ENCODE measurements at places on chromosomes 16 and 17.
A peak's percentile ranks its signal among the peaks of the same experiment; 100 is the strongest.

- no peak for DNase-seq
Observed at GRCh38 chr17:291587-291986, 61.0 kb downstream of the RPH3AL start.

DNA sequence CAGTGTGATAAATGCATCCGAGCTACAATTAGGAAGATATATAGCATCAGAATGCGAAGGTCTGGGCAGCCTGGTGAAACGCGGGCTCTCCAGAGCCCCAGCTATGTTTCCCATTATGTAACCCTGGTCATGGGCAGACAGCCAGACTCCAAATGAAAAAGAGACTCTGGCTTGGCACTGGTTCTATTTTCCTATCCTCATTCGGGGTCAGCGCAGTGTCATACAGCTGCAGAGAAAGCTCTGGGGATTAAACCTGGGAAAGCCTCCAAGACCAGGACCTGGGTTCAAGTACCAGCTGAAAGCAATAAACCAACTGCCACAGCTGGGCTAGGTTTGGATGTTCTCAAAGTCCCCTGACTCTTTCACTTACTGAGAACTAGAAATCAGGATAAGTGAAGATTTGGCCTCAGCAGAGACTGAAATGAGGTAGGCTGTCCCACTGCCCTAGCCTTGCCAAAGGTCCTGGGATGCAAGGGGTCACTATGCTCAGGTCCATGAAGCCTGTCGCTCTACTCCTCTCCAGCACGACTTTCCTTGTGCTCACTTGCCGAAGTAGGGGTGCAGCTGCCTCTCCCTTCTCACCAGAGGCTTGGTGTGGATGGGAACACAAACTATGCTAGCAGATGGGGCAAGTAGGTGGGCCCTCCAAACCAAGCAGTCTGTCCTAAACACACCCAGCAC, 123.8 kb downstream of the SMG6 start:
- DNase-seq = peak; percentile 93

- no peak for DNase-seq
Observed at GRCh38 chr17:28900986-28901726, 1.7 kb downstream of the DHRS13 start.

GRCh38 chr16:52515068-52515671, 31.8 kb downstream of the TOX3 start:
- DNase-seq = peak; percentile 1

GRCh38 chr17:67139784-67140665, 95.7 kb downstream of the CACNG1 start:
- DNase-seq = peak; percentile 55

DNA sequence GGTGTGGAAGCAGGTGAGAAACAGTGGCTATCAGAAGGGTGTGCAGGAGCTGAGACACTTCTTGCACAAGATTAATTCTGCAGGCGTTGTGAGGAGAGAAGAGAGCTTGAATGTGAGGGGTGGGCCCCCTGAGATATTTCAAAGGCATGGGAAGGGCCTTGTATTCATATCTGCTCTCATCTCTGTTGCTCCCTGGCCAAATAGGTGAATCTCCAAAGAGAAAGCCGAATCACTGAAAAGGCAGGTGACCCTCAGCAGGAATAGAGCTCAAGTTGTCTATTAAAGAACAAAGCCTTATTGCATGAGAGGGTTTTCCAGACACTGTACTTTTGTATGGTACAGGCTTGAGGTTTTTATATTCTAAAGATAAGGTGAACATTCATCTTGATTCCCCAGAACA, 373.1 kb downstream of the TMEM114 start:
- no peak for DNase-seq

DNA sequence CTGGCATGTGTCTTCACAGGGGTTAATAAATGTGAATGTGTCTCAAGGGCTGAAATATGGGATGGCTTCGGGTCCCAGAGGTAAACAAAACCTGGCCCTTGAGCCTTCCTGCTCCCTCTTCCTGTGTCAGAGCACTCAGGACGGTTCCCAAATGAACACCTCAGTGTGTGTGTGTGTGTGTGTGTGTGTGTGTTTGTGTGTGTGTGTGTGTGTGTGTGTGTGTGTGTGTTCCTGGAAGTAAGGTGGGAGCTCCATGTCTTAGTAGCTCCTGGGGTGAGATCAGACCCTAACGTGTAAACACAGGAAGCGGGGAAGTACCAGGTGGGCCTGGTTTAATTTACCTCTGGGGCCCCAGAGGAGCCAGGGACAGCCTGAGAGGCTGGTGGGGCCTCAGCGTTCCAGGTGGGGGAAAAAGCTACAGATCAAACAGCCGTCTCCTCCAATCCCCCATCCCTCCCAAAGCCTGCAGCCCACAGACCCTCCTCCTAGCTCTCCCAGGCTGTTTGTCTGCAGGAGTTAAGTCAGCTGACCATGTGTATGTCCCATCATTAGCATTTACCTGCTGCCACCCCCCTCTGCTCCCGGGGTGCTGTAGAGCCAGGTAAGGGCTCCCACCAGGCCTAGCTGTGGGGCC, 6.1 kb downstream of the KIF19 start:
- DNase-seq = no peak

DNA sequence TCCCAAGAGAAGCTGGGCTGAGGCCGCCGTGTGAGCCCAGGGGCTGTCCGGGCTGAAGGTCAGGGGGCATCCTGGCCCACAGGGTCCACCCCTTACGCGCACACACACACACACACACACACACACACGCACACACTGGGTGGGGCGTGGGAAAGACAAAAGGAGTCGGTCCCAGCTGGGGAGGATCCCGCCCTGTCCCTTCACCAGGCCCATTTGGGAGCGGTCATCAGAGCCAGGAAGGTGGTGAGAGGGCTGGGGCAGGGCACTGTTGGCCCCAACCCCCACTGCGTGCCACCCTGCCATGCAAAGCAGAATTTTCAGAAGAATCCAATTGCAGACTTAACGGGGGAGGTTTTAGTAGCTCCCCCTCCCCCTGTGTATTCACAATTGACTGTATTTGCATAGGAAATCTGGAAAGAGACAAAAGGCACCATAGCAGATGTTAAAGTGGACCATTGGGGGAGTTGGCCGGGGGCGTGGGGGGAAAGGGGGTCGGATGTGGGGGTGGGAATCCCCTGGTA, 11.3 kb upstream of the CD300A start:
- no peak for DNase-seq

- DNase-seq = no peak
Observed at GRCh38 chr16:76897816-76898215, 293.2 kb upstream of the MON1B start.

- no peak for DNase-seq
Observed at GRCh38 chr16:85936816-85937215, 37.9 kb downstream of the IRF8 start.

DNA sequence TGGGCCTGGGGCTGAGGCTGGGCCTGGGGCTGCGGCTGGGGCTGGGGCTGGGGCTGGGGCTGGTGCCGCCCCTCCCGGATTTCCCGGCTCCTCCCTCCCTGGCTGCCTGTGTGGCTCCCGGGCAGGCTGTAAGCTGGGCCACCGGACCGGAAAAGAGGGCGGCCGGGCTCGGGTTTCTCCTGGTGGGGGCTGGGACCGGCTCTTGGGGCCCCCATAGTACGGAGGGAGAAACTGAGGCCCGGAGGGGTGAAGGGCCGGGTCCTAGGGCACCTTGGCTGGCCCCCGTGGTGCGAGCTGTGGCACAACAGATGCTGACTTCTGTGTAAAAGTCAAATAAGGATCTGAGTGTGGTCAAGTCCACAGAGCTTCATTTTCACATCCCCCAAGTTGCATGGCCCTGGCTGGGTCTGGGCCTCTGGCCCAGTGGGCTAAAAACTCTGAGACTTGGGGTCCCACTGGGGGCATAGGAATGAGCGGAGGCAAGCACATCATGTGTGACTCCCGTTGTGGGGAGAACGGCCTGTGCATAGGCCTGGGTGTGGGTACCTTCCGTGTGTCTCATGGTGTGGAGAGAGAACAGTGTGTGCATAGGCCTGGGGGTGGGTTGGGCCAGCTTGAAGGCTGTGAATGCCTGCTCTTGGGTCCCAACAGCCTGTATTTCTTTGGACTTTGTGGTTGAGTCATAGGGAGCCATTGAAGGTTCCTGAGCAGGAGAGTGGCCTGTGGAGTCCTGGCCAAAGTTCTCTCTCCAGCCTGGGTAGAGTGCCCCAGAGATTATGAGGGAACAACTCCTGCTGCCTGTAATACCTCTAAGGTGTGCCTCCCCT, 123.9 kb upstream of the CIBAR2 start:
- DNase-seq = no peak

DNA sequence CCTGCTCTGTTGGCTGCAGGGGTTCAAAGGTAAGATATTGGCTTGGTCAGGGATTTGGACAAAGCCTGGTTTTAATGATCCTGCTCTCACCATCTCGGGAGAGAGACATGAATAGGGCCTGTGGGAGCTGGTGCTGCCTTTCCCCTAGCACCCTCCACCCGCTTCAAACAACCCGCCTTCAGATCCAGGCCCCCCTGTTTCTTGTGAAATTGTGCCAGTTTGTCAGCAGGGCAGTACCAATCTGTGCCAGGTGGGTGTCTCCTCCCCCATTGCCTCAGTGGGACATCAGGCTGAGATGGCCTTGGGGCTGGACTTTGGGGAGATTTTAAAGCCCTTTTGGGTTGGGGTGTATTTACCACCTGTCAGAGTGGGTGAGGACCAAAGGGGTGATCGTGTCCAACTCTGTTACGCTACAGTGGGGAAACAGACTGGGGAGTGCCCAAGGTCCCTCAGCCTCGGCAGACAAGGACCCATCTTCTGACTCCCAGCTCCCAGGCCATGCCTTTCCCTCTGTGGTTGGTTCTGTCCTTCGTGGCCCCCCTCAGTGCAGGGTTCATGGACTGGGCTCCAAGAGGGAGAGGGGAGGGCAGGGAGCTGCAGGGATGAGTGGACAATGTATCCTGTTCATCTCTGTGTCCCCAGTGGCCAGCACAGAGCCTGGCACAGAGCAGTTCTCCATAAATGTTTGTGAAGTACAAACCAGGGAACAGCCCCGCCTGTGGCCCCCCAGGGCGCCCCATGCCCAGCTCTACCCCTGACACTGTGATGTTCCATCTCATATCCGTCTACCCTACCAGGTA, 3.3 kb downstream of the ARHGAP23 start:
- no peak for DNase-seq

GRCh38 chr16:13829697-13830299, 90.2 kb upstream of the ERCC4 start:
- no peak for DNase-seq

GRCh38 chr16:20740007-20740883, 1.4 kb downstream of the THUMPD1 start:
- peak; percentile 36 for DNase-seq

DNA sequence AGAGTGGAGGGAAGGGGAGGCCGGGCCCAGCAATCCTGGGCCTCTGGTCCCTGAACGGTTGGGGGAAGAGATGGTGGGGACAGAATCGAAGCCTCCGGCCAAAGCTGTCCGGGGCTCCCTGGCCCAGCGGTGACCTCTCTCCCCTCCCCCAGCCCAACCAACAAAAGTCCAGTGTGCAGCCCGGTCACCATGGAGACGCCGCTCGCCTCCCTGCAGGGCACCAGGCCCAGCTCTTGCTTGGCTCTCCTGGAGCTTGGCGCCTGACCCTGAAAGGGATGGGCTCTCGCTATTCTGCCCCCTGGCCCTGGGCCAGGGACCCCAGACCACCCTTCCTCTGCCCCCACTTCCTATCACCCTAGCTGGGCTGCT, 1.3 kb downstream of the METRN start:
- DNase-seq = peak; percentile 31

- DNase-seq = peak; percentile 78
Observed at GRCh38 chr17:80504686-80505413, 28.4 kb upstream of the NPTX1 start.

GRCh38 chr16:25298165-25298872, 40.7 kb upstream of the ZKSCAN2 start:
- no peak for DNase-seq

DNA sequence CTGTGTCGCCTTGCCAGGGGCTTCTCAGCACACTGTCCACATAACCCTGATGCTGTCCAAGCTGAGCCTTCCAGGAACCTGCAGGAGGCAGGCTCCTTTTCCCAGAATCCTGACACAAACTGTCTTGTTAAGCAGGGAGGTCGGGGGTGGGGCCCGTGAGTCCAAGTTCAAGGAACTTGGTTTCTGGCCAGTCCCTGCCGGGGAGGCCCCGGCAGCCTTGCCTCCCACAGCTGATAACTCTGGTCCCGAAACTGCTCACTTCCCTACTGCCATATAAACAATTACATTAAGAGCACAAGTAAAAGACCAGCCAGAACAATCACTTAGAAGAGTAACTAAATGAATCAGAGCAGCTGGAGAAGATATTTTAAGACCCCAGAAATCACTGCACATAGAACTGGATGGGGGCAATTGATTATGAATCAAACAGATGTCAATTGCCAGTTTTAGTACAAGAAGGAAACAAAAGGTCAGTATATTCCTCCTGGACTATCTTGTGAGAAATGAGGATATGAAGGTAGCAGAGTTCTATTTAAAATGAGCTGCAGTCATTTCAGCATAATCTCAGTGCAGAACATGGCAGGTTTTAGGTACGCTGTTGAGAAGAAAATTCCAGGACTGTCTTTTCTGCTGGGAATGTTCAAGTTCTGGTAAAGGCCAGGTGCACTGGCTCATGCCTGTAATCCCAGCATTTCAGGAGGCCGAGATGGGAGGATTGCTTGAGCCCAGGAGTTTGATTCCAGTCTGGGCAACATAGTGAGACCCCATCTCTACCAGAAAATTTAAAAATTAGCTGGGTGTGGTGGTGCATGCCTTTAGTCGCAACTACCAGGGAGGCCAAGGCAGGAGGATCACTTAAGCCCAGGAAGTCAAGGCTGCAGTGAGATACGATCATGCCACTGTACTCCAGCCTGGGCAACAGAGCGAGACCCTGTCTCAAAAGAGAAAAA, 169.8 kb downstream of the PITPNC1 start:
- no peak for DNase-seq

GRCh38 chr16:73771196-73772064, 525.2 kb upstream of the PSMD7 start:
- no peak for DNase-seq

DNA sequence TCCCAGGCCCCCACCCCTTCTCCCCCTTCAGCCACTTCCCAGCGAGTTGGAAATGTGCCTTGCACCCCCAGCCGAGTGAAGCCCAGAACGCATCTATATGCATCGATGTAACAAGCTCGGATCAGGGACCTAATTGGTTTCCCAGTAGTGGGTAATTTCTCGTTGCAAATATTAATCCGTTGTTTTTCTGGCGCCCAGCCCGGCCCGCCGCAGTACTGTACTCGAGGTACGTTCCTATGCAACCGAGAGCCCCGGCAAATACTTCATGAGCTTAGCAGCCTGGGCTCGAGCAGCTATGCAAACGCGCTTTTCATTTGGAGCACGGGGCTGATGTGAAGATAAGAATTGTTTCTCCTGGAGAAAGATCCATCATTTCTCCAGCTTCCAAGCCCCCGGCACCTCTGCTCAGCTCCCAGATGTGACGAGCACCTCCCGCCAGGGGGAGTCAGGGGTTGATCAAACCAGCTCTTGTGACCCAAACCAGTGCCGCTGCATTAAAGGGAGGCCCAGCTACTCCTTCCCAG, 229.8 kb downstream of the KATNIP start:
- DNase-seq = peak; percentile 48
